ENCODE measurements at places on chromosomes 4 and X. TPM values are rescaled to one million over a fixed set of nuclear protein-coding genes. Genes with fewer than 3 reads are reported as not detected.
A peak's percentile ranks its signal among the peaks of the same experiment; 100 is the strongest.

The SPOCK3 gene
- 0.27 TPM for total RNA-seq

The LGI2 gene
- 8.3 TPM for total RNA-seq

The GABRQ gene
- total RNA-seq = 8.6 TPM

The DDX53 gene
- not detected for total RNA-seq

The HAND2 gene
- total RNA-seq = 0.09 TPM

DNA sequence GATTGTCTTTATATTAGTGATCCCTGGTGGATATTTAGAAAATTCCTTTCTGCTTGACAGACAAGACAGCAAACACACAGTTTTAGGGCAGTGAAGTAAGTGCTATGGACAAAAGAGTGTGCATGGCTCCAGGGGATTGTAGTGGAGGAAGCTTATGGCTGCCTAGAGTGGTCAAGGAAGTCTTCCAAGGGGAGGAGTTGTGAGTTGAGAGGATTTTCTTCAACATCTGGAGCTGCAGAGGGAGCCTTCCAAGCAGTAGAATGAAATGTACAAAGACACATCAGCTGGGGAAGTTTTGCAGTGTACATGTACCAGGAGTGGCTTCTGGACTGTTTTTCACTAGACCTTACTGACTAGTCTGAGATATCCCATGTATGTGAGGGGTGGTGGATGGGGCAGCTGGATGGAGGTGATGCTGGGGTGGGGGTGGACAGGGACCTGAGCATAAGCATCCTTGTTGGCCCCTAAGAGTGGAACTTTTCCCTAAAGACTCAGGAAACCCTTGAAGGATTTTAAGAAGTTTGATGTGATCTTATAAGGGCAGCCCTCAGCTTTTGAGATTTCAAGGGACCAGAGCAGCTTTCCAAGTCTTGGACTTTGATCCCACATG is 160.5 kb upstream of the TAPT1 start:
- no peak for DNase-seq

DNA sequence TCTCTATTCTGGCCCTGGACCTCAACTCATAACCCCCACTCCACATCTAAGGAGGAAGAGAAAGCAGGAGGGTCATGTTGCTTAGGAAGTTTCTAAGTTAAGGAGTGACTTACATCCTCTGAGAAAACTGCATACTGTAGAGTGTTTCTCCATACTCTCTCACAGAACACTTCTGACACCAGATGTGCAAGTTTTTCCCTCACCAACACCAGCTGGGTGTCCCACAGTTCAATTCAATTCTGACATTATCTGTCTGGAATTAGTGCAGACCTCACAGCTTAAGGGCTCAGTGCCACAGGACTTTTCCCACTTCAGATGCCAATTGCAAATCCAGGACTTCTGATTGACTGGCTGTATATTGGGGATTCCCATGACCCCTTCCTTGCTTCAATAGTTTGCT is 89.0 kb upstream of the SFRP2 start:
- DNase-seq = no peak

DNA sequence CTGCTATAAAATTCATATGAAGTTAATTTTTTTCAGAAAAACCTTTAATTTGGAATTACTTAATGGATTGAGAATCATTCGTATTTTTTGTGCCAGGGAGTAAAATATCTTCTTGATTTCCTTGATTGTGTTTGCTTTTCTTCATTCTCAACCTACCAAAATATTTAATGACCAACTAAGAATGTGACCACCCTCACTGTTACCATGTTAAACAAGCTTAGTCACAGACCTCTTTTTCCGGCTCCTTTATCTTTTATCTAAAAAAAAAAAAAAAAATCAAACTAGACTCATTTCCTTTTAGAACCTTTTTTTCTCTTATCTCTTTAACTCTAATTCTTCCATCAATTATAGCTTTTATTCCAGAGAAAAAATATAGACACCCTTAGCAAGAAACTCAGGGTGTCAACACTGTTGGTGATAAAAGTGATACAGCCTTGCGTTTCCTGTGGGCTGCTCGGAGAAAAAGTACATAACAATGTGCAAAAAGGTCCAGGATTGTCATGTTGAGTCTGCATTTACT is 20.6 kb upstream of the HPGDS start:
- DNase-seq = no peak

- DNase-seq = no peak
Observed at GRCh38 chrX:147803948-147804347, 107.8 kb upstream of the FMR1 start.

DNA sequence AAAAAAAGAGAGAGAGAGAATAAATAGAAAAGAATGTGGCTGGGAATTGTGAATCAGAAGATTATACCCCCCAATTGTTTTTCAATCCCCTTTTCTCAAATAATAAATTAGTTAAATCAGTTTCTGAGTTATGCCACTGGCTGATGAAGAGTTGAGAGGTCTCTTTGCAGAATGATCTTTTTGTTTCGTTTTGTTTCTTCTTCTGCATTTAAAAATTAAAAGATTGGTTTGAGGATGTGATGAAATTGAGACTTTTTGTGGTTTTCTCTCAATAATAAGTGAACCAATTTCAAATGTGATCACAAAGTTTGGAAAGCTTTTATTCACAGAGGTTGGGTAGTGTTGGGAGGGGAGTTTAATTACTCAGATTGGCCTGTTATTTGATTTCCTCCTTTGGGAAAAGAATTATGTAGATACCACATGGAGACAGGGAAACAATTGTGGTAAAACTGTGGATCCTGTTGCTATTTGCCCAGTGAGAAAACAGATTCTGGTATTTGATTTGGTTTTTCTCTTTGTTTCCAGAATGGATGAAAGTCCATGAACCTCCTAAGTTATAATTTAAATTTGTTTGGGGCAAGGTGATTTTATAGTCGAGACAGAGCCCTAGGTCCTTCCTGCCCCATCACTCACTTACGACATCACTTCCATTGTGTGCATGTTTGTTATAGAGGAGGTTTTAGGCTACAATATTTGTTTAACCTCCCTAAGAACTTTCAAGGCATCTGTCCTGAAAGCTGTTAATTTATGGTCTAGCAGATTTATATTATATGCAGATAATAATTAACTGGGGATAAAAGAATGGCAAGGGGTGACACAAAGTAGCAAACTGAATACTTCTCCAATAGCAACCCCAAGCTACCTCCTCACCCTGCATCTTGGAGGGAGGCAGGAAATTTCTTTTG is 92.0 kb upstream of the BMPR1B start:
- no peak for DNase-seq

- no peak for DNase-seq
Observed at GRCh38 chr4:140799686-140800225, 43.6 kb upstream of the TBC1D9 start.

DNA sequence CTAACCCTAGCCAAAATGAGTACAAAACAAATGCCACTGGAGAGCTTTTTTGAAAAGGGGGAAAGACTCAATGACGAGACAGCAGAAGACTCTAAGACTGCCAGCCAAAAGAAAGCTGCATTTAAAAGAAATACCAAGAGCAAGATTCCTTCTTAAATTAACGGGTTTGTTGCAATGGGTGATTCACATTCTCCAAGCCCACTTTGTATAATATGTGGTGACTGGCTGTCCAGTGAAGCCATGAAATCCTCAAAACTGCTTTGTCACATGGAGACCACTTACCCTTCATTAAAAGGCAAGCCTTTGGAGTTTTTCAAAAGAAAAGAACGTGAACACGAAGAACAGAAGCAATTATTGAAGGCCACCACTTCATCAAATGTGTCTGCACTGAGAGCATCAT is 68.2 kb downstream of the MRPL1 start:
- DNase-seq = no peak

DNA sequence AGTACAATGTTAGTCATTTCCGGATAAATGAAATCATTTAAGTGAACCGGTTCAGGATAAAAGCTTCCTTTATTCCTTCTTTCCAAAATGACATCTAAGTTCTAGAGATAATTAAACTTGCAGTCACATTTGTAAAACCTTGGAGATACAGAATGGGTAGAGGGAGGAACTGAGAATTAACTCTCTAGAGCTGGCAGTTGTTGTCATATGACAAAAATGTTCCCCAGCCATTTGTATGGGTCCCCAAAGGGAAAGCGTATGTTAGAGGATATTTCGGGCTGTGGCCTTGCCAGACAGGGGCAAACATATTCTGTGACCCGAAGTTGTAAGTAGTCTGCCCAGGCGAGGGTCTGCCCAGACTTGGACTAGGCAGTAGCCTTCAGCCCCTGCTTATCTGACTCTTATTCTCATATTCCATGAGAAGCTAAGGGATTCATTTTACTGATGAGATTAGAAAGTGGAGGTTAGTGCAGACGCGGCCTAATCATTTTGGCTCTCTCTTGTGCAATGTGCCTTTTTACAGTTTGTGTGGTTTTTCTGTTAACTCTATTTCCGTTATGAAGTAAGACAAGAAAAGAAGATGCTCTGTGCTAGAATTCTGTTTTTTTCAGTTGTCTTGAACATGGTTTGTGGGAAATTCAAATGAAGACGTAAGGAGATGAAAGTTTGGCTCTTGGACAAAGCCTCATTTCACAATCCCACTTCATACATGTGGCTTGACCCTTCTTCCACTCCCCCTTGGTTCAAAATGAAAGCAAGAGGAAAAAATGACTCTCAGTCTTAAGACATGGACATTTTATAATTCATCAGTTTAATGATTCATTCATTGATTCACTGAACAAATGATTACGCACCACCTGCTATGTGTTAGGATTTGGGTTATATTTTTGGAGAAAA is 2394.2 kb upstream of the AGA start:
- no peak for DNase-seq

DNA sequence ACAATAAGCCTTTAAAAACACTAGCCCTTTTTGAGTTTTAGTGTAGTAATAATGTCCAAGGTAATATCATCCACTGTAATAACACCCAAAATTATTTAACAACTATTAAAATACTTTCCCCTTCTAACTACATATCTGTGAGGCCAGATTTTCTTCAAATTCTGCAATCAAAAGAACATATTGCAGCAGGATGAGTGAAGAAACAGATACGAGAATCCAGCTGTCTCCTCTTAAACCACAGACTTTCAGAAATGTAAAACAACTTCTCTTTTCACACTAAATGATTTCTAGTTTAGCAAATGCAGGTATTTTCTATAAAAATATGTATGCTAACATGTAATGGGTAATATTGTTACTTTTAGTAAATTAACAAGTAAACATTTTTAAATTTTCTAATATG is 148.9 kb downstream of the PRDM5 start:
- no peak for DNase-seq

GRCh38 chrX:333611-334311 is 15.2 kb upstream of the GTPBP6 start:
- no peak for DNase-seq

DNA sequence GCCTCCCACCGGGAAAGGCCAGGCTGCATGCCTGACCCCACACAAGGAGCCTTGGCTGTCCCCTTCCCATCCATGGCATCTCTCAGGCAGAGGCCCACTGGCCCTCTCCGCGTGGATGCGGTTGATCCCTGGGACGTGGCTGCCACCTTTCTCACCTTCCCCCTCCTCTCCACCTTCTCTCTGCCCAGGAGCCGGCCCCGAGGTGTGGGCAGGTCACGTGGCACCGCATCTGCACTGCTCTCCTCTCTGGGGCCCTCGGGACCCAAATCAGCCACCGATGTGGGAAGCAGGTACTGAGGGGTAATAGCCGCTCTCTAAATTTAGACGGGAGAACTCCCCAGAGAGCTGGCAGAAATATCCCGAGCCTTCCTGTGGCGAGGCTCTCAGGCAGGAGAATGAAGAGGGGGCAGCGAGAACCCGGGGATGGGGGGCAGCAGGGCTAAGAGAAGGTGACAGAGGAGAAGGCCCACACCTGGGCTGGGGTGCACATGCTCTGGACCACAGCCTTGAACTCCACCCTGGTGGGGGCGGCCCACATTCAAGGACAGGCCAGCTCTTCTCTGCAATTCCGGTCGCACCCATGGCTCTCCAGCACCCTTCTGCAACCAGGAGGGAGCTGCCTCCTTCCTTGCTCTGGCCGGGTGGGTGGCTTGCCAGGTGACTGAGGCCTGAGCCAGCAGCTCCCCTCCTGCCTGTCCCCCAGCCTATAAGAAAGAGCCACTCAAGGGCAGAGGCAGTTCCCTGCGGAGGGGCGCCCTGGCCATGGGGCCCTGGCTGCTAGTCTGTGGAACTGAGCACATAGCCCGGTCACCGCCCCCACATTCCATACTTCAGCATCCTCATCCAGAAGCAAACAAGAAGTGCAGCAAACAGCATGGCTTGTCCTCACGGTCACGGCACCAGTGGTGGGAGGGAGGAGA is 9.6 kb upstream of the DUSP9 start:
- no peak for DNase-seq

DNA sequence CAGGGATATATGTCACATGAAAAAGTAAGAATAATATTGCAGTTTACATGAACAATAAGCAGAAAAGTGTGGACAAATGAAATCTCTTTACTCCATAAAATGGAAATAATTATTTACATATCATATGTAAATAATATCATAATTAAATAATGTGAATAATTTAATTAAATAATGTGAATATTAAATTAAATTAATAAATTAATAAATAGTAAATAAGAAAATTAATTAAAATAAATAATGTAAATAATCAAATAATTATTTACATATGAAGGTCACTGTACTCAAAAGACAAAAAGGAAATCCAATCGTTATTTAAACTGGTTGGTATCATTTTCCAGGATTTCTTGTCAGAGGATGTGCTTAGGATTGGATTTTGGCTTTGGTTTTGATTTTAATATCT is 201.1 kb upstream of the ETNPPL start:
- DNase-seq = no peak

DNA sequence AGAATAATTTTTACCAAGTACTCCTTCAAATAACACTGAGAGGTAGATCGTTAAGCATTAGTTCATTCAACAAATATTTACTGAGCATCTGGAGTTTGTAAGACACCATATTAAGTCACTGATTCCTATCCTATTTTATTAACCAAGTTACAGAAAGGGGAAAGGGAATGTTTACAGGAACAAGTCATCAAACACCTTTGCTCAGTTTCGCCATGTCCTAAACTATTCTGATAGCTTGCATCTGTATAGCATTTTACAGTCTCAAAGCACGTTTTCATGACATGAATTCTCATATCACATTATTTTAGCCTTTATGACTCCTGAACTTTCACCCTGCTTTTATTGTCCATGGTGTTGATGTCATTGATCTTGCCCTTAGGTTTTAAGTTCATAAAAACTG is 89.2 kb downstream of the AREG start:
- DNase-seq = no peak

- no peak for DNase-seq
Observed at GRCh38 chr4:144969821-144970220, 128.2 kb downstream of the ANAPC10 start.

- no peak for DNase-seq
Observed at GRCh38 chrX:39955625-39956024, 142.1 kb downstream of the BCOR start.

GRCh38 chr4:74039315-74039763 is 850 bp upstream of the CXCL3 start:
- no peak for DNase-seq

- peak; percentile 49 for DNase-seq
Observed at GRCh38 chr4:185304944-185305690, 90.6 kb downstream of the LRP2BP start.

Measured in WTC11 (cell line).